Activated CD8-positive, alpha-beta memory T cell treated with anti-CD3 and anti-CD28 coated beads, Interleukin-2, amount 10 ng/mL, durations not matched to agents 7 days and 5 days (primary cell): ENCODE measurements at places on chromosomes 6 and 20. TPM values are rescaled to one million over a fixed set of nuclear protein-coding genes. Genes with fewer than 3 reads are reported as not detected.

The GNL1 gene
- 73.5 TPM for total RNA-seq

The PRR18 gene
- total RNA-seq = not detected

The ABHD16B gene
- not detected for total RNA-seq

GRCh38 chr6:307874-308273 lies 15.6 kb downstream of the DUSP22 start:
- DNase-seq = no peak
- H3K36me3 ChIP-seq = peaks cover 16% of the 10 kb centered on the region
- H3K27me3 ChIP-seq = no peaks in the 10 kb centered on the region
- no peak overlapping the region for H3K27ac ChIP-seq
- peaks cover 8% of the 10 kb centered on the region for H3K4me1 ChIP-seq

DNA sequence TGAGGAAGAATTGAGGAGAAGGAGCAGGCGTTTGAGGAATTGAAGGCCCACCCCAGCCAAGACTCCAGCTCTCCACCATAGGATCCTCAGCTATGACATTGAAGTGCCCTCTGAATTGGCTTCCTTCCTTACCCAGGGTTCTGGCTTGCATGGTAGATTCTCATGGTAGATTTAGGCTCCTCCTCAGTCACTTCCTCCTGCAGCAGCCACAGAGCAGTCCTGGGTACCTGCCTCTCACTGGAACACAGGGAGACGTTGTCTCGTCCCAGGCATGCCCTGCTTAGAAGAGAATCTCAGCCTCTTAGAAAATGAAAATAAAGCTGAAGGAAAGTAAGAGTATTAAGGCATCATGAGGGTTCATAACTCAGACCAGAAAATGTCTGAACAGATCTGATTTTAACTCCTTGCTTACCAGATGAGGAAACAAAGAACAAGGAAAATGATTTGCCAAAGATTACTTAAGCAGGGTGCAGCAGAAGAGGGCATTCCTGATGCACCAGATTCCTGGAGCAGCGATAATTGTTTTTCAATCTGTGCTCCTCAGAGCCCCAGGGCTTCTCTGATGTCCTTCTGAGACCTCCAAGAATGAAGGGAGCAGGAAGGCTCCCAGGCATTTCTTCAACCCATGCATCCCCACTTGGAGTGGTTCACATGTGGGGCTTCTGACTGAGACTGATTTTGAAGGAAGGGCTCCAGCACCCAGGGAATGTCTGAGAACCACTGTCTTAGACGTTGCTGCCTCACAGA lies 219.8 kb downstream of the HIVEP2 start:
- peaks cover 6% of the 10 kb centered on the region for H3K4me1 ChIP-seq
- no peaks in the 10 kb centered on the region for H3K36me3 ChIP-seq
- no peak for DNase-seq

- peaks cover 54% of the 10 kb centered on the region for H3K27me3 ChIP-seq
- no peak for DNase-seq
- no peak overlapping the region for H3K27ac ChIP-seq
- H3K4me3 ChIP-seq = no peak overlapping the region
Observed at GRCh38 chr20:37907330-37907676, 4.4 kb downstream of the VSTM2L start.
